NB4 (cell line): ENCODE measurements at places on chromosomes 1 and 21.

DNA sequence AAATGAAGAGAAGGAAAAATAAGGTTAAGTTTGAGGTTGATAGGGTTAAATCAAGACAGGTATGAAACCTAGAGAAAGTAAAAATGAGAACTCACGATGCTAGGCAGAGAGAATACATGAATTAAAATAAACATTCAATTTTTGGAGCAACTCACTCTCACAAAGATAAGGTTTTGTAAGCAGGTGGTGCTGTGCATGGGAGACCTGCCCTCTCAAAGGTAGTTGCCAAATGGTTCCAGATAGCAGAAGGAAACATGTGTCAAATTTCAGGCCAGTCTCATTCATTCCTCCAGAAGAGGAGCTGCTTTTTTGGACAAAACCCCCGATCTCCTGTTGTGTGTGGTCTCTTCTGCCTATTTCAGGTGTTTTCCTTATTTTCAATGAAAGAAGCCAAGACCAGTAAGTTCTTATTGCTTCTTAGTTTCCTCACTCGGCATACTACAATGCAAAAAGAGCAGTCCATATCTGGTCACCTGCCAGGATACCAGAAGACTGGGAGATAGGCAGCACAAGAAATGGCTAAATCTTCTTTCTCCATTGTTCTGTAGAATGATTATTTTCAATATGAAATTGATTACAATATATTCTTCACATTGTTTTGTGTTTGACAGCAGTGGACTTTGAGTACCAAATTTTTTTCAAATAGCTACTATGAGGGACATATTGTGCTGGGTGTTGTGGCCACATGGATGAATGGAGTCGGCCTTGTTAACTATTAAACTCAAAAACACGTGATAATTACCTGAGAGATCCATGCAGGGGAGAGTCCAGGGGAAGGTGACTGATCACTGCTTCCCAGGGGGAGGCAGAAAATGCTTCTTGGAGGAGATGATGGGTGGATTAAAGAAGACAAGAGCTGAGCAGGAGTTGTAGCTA lies 3.6 kb downstream of the CR1L start:
- DNase-seq = no peak

GRCh38 chr1:160807738-160808137 lies 11.8 kb downstream of the LY9 start:
- no peak for DNase-seq

GRCh38 chr1:11516961-11517635 lies 38.1 kb downstream of the DISP3 start:
- no peak for DNase-seq

GRCh38 chr1:47196622-47197021 lies 6.8 kb upstream of the PDZK1IP1 start:
- no peak for DNase-seq

- DNase-seq = peak; percentile 40
Observed at GRCh38 chr21:43880111-43880985, 15.3 kb downstream of the AGPAT3 start.

- DNase-seq = no peak
Observed at GRCh38 chr1:221670081-221670480, 71.8 kb downstream of the DUSP10 start.

GRCh38 chr1:207021139-207021861 lies 11.3 kb downstream of the C1orf116 start:
- DNase-seq = no peak

GRCh38 chr1:6785318-6785727 lies at the start of gene CAMTA1:
Gene CAMTA1, plus strand, starts transcription at chr1:6785454. Its CDS starts 77 bp downstream, at chr1:6785531.
- DNase-seq = no peak

- no peak for DNase-seq
Observed at GRCh38 chr1:2271211-2271721, 43.1 kb downstream of the SKI start.

GRCh38 chr21:35989138-35989735 lies 71.1 kb downstream of the SETD4 start:
- no peak for DNase-seq

GRCh38 chr1:227257964-227258363 lies 60.3 kb downstream of the CDC42BPA start:
- DNase-seq = no peak

DNA sequence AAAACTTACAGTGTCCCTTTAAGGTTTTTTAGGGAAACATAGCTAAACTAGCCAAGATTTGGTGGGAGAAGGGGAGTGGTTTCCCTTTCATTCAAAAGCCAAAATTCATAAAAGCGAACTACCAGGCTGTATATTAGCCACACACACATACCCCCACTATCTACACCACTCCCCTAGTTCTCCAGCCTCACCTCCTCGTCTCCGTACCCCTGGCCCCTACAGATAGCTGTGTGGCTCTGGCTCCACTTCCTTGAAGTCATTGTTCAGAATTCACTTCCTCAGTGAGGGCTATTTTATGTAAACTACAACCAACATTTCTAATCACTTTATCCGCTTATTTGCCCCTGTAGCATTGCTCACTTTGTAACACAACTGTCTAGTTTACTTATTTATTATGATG lies 5.3 kb upstream of the DPH5 start:
- no peak for DNase-seq

GRCh38 chr1:20493839-20494608 lies 8.0 kb upstream of the CAMK2N1 start:
- peak; percentile 84 for DNase-seq

DNA sequence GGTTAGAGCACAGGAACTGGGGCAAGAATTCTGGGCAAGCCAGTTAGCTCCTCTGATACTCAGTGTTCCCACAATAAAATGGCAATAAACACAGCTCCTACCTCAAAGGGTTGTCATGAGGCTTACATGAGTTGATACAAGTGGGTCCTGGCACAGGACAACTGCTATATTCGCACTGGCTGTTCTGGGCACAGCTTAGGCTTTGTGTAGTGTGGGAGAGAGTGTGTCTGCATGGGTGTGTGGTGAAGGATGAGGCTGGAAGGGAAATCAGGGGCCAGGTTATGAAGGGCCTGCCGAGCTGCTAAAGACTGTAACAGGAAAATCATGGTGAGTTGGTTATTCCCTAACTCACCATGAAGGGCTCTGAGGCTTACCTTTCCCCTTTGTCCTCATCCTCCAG lies 18.7 kb downstream of the ETV3 start:
- DNase-seq = no peak

DNA sequence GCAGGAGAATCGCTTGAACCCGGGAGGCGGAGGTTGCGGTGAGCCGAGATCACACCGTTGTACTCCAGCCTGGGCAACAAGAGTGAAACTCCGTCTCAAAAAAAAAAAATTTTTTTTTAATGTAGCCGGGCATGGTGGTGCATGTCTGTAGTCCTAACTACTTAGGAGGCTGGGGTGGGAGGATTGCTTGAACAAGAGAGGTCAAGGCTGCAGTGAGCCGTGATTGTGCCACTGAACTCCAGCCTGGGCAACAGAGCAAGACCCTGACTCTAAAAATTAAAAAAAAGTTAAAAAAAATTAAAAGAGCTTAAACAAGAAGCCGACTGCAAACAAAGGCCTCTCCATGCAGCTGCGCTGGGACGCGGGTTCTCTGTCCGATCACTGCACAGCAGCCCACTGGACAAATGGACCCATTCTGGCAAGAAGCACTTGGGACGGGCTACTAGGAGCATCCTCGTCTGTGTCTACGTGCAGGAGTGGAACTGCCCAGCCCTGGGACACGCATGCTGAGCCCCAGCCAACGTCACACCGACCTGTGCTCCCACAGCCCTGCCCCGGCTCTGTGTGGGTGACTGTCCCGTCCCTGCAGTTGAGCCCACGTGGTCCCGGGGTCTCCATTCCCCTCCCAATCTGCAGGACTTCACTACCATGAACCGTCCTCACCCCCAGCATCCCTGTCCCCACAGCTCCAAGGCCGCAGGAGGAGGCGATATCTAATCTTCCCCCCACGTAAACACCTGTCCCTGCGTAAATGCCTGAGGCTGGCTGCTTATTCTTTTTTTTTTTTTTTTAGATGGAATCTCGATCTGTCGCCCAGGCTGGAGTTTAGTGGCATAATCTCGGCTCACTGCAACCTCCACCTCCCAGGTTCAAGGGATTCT lies 12.3 kb downstream of the SLC35E2B start:
- no peak for DNase-seq

DNA sequence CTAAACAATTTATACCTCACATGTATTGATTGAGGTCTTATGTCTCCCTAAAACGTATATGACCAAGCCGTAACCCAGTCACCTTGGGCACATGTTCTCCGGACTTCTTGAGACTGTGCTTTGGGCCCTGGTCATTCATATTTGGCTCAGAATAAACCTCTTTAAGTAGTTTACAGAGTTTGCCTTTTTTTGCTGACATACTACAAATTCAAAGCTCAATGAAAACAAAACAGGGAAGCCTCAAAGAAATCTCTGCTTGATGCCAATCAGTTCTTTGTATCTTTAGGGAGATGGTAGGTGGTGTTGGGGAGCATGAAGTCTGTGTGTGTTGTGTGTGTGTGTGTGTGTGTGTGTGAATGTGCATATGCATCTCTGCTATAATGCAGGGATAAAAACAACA lies 247.0 kb downstream of the KCNJ6 start:
- DNase-seq = no peak

- no peak for DNase-seq
Observed at GRCh38 chr1:74395571-74395970, 116.8 kb downstream of the LRRC53 start.

DNA sequence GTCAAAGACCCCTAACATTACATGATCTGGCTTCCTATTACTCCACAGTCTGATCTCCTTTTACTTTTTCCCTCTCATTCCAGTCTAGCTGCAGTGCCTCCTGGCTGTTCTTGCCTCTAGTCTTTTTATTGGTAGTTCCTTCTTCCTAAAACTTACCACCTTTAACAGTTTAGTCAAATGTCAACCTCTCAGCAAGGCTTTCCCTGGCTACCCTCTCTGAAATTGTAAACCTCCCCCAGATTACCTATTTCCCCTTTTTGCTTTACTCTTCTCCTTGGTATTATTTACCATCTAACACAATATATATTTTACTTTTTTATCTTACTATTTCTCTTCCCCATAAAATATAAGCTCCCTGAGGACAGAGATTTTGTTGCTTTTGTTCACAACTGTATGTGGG lies 129.6 kb downstream of the CLEC20A start:
- DNase-seq = peak; percentile 13

DNA sequence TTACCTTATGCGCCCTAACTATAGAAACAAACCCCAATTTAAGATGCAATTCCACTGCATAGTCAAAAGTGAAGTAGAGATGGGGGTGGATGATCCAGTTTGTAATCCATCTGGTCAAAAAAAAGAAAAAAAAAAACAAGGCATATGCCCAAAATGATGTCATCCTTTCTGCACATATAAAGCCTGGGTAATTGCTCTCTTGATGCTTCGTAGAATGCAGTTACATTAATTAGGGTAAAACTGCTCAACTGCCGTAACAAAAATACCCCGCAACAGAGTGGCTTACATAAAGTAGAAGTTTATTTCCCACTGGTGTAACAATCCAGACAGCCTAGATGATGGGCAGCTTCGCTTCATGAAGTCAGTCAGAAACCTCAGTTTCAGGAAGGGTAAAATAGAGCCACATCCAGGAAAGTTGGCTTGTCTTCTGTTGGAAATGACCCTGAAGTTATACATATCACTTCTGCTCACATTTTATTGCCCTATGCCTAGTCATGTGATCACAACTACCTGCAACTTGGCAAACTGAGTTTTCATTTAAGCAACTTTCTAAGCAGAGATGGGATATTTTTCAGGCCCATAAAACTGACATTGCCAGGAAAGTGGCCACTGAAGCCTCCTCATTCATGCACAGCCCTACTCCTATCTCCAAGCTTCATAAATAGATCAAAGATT lies 221.7 kb downstream of the C1orf94 start:
- no peak for DNase-seq

DNA sequence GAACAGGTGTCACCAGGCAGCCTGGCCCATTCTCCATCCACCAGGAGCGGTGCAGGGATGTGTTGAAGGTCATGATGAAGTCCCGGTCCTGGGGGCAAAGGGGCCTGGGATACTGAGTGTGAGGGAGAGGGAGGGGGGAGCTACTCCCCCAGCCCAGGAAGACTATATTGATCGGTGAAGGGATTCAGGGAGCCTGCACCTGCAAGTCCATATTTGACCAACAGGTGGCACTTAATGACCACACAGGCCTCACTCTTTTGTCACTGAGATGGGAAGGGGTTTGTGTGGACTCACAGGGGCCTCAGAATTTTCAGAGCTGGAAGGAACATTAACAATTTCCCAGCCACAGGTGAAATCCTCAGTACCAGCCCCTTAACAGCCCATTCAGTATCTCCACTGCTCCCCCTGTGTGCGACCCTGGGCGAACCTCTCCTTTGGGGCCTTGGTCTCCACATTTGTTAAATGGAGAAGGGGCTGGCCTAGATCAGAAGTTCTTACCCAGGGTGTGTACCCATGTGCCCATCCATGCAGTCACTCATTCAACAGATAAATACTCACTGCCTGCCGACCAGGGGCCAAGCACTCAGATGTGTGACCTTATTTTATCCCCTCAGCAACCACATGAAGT lies 55.6 kb downstream of the NKAIN1 start:
- peak; percentile 65 for DNase-seq

- no peak for DNase-seq
Observed at GRCh38 chr1:9191231-9191630, 43.3 kb upstream of the H6PD start.

- peak; percentile 16 for DNase-seq
Observed at GRCh38 chr21:32578107-32578691, 7.1 kb downstream of the TCP10L start.

DNA sequence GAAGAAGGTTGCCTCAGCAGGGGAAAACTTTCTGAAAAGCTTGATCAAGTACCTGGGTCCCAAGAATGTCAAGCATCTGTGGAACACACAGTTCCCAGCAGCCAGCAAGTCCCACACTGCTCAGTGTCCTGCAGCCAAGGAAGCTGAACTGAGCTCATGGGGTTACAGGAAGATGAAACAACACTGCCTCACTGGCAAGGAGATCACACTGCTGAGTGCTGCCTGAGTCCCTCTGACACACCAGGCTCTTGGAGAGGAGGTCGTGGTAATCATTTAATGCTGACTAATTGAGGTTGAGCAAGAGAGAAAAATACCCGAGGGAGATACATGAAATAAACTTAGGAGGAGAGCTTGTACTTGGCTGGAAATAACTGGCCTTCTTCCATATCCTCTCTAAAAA lies 75.2 kb downstream of the MPZL1 start:
- DNase-seq = peak; percentile 96

- no peak for DNase-seq
Observed at GRCh38 chr21:39029900-39030884, 153.1 kb downstream of the PSMG1 start.

DNA sequence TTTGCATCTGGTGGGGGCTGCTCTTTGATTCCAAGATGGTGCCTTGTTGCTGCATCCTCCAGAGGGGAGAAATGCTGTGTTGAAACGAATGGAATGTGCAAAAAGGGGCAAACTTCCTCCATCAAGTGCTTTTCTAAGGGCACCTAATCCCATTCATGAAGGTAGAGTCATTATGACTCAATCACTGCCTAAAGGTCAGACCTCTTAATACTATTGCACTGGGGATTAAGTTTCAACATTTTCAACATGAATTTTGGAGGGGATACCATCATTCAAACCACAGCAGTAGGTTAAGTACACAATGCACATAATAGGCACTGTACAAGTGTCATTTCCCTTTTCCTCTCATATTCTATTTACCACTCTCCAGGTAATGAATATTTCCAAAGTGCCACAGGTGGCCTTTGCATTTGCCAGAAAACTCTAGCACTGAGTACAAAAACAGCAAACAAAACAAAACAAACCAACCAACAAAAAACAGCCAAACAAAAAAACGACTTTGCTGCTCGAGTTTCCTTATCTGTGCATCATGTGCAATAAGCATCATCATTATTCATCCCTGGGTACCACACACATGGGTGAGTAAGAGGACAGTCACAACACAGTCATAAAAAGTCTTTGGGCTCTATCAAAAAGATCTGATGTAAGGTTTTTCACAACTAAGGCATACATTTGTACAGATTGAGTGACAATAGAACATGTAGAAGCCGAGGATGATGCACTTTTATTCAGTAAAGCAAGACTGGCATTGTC lies 42.5 kb downstream of the IFI44 start:
- DNase-seq = no peak
